Stimulated activated CD8-positive, alpha-beta memory T cell treated with anti-CD3 and anti-CD28 coated beads, Interleukin-4, amount 100 ng/mL, for 4 hours (primary cell): ENCODE measurements at places on chromosomes 3 and 15.

GRCh38 chr3:59774634-59775033, 724.8 kb upstream of the CFAP20DC start:
- DNase-seq: no peak

- DNase-seq: no peak
These were observed 99.5 kb downstream of the APBA2 start for GRCh38 chr15:28985316-28985645.

DNA sequence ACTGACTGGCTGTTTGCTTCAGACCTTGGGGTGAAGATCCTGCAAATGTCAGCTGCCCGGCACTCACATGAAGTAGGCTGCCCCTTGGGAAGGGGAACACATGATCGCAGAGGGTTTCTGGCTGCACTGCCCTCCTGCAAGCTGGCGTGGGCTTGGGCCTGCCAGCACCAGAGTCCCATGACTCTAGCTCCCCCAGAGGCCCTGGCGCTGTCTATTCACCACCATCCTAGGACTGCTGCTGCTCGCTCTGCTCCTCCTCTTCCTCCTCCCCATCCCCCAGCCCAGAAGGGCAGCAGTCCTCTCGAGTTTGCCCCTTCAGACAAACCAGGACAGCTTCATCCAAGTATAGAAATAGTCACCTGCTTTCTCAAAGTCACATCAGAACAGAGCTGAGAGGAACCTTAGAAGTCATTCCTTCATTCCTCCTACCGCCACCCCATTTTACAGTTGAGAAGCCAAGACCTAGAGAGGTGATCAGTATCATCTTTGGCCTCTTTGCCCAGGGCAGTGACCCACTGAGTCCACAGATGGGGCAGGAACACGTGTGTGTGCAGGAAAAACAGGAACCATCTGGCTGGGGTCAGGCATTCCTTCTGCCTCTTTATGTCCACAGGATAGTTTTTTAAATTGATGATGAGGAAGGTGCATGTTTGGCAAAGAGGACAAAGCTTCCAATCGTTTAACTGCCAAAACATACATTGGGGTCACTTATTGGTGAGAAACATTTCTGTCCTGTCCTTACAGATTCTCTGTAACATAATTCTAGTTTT, 13.2 kb downstream of the DPH3 start:
- DNase-seq: no peak

DNA sequence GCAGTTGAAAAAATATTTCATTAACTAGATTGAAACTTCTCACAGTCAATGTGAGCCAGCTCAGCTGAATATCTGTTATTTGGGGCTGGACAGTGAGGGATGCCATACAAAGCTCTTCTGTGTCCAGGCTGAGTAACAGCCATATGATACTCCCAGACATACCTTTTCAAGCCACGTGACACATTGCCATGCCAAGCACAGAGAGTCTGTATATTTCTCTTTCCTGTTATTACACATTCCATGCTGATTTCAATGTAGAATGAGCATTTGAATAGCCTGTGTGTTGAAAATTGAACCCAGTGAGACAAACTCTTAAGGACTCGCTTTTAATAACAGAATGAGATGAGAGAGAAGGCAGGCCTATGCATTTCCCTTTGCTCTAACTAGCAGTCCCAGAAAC, 334.7 kb upstream of the RASGRP1 start:
- DNase-seq: no peak

GRCh38 chr3:189001559-189001958, 170.2 kb upstream of the TPRG1 start:
- no peak for DNase-seq

GRCh38 chr3:172581757-172582166, 58.5 kb upstream of the TNFSF10 start:
- DNase-seq: no peak

DNA sequence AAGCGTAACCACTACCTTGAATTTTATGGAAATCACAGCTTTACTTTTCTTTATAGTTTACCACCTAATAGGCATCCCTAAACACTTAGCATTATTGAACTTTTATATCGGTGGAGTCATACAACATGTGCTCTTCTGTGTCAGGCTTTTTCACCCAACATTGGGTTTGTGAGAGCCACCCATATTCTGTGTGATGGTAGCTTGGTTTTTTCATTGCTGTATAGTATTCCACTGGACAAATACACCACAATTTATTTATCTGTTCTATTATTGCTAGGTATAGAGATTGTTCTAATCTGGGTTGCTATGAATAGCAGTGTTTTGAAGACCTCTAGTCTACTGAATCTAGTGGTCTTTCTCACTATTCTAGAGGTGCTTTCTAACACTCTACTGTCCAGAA, 31.6 kb upstream of the ATP1B3 start:
- no peak for DNase-seq

- DNase-seq: no peak
These were observed 795 bp upstream of the MYNN start for GRCh38 chr3:169772305-169772896.

GRCh38 chr15:38002883-38003477, 68.5 kb downstream of the TMCO5A start:
- no peak for DNase-seq

GRCh38 chr3:157566596-157566995, 63.4 kb upstream of the VEPH1 start:
- no peak for DNase-seq

DNA sequence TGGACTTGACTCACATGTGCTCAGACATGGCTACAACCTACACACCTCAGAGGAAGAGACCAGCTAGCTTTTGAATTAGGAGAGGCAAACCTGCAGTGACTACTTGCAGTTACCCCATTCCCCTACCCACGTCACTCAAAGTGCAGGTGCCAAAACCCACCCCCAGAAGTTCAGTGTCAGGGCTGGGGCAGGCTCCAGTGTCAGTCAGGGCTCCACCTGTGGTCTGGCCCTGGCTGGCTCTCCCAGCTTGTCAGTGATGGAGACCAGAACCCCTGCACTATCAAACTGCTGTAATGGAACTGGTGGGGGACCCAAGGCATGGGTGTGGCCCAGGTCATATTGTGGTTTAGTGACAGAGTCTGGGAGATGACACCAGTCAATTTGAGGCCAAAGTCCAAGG, 32.6 kb upstream of the SLC41A3 start:
- no peak for DNase-seq

- DNase-seq: no peak
These were observed 1.1 kb upstream of the BCL2L10 start for GRCh38 chr15:52113708-52114107.

DNA sequence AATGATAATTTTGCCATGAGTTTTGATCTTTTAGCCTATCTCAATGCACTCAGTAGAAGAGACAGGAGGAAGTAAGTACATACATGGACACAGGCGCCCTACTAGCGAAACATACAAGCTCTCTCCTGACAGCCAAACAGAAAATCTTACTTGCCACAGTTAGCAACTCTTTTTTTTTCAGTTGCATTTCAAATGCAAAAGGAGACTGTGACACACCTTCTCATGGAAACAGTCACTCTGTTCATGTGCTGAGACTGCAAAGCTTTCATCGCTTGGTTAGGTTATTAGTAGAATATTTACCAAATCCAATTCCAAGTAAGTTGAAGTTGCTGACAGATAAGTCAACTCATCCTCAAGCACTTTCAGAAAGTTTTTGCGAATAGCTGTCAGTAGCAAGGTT, 223.3 kb downstream of the FOXP1 start:
- no peak for DNase-seq

DNA sequence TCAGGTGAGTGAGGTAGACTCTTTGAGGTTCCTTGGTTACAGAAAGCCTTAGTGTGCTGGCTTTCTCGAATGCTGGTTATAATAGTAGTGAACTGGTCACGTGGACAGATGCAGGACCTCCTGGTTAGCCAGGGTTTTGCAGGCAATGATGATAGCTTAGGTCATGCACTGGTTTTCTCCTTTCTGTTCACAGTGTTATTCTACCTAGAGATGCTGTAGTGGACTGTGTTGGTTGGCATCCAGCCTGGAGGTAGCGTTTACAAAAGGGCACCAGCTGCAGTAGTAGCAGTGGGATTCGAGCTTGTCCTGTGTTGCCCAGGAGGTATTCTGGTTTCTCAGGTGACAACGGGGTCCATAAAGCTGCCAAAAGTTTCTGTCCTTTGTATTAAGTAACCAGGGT, 27.0 kb downstream of the PCCB start:
- no peak for DNase-seq

DNA sequence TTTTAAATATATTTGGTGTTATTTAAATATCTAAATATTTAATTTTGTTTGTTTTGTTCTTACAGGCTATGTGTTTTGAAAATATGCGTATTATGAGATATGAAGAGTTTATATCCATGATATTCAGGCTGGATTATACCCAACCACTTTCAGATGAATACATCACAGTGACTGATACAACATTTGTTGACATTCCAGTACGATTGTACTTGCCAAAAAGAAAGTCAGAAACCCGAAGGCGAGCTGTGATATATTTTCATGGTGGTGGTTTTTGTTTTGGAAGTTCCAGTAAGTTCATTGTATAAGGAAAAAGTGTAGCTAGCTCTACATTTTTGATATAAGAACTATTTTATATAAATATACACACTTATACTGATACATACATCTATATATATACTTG, 6.9 kb downstream of the AADACL2 start:
- DNase-seq: no peak

DNA sequence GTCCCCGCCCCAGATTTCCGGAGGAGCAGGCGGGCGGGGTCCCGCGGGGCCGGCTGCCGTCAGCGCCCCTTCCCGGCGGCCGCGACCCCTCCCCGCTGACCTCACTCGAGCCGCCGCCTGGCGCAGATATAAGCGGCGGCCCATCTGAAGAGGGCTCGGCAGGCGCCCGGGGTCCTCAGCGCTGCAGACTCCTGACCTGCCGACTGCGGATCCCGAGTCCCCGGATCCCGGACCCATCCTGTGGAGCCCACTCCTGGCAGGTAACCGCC, at the start of gene TRH:
Gene TRH (plus strand): TSS at position 157 of the 269 bp plus-strand sequence. CDS start 1,097 bp downstream, outside the sequence.
- no peak for DNase-seq

DNA sequence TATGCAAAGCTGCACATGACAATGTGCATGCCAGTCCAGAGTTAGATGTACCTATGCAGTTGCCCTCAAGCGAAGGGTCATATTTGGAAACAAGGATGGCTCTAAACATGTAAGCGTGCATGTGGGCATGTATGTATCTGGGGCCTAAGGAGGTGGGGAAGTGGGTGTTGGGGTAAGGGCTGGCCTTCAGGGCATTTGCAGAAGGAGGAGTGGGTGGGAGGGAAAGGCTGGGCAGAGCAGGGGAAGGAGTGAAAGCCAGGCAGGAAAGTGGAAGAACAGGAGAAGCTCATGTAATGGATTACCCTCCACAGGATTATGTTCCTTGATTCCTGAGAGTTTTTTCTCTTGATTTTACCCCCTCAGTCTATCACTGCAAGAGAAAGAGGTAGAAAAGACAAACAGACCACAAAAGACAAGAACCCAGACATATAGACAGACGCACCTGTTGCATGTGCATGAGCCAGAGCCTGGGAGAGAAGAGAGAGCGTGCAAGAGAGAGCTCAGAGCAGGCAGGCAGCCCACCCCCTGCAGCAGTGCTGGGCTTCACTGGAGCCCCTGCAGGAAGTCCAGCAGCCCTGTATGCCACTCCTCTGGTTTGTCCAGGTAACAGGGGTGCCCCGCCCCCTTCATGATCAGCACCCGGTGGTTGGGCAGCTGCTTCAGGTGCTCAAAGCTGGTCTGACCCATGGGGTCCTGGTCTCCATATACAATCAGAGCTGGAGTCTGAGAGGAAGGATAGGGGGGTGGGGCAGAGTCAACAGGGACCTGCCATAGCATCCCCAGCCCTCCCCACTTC, 1.8 kb upstream of the PCBP4 start:
- DNase-seq: no peak

DNA sequence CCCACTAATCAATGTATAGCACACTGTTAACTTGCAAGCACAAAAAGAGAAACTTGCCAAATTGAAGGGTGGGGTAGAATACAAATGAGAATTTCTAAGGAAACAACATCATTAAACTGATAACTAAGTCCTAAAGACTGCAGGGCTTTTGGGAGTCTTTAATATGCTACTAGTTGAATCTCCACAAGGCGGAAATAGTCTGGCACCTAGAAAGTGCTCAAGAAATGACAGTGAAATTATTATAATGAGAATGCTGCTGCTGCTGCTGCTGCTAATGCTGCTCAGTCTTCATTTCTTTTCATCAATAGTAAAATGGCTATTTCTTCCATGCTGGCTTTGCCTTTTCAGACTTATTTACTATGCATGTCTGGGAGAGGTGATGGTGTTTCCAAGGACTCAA, 91.8 kb downstream of the BTD start:
- DNase-seq: no peak

DNA sequence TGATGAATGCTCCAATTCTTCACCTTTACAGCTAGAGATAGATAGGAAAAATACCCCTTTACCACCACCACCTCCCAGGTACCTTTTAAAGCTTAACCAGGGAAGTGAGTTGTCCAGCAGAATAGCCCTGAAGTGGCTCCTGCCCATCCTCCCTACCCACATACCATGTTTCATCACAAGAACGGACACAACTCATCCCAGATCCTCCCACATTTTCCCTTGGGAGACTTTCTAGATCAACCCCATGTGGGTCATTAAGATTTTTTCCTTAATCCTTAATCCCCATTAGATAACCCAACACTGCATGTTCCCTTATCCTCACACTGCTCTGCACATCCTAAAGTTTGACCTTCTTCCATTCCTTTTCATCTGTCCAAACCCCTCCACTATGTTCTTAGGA, 69.3 kb downstream of the CHST2 start:
- no peak for DNase-seq

GRCh38 chr3:140585828-140586227, 92.0 kb upstream of the TRIM42 start:
- DNase-seq: no peak

DNA sequence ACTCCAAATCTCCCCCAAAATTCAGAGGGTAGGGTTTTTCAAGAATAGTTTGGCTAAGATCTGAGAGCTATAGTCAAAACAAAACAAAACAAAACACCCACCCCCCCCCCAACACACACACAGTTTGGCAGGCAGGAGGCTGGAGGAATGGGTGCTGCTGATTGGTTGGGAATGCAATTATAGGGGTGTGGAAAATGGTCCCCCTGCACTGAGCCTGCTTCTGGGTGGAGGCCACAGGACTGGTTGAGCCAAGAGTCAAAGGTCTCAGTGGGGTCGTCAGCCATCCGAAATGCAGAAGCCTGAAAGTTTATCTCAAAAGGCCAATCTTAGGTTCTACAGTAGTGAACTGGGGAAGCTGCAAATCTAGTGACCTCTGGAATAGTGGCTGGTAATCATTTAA, 2.5 kb upstream of the HACD2 start:
- no peak for DNase-seq
